ENCODE measurements at places on chromosomes 1 and 21. TPM values are rescaled to one million over a fixed set of nuclear protein-coding genes. Genes with fewer than 3 reads are reported as not detected.

- no peak for DNase-seq
Observed at GRCh38 chr21:43211760-43212115, 42.9 kb downstream of the CRYAA start.

DNA sequence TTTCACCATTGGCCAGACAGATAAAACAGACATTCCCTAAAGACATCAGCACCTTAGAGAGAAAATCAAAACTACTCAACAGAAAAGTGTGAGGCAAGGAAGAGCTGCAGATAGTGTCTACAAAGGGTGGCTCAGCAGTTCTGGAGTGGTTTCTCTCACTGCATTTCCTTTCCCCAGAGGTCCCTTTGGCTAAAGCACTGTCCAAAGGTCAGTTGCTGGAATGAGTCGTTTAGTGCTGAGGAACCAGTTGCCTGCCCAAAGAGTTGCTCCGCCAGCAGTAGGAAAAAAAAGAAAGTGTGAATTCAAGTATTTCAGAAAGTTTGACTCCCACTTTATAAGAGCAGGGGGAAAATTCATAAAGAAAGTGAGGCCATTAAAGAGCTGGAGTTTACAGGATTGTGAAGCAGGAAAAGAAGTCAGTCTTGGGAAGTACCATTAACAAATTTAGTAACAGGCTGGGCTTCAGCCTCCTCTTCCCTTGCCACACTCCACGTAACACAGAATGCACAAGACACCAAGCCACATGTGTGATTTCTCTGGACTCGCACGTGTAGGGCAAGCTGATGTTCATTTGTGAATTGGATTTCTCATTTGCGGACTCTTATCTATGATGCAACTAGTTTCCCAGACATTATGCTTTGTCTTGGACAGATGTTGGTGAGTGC, 122.2 kb downstream of the RUNX1 start:
- no peak for DNase-seq

- no peak for DNase-seq
Observed at GRCh38 chr1:153711026-153711425, 16.8 kb upstream of the INTS3 start.

GRCh38 chr1:26372039-26372438, 511 bp downstream of the ZNF683 start:
- DNase-seq: no peak

DNA sequence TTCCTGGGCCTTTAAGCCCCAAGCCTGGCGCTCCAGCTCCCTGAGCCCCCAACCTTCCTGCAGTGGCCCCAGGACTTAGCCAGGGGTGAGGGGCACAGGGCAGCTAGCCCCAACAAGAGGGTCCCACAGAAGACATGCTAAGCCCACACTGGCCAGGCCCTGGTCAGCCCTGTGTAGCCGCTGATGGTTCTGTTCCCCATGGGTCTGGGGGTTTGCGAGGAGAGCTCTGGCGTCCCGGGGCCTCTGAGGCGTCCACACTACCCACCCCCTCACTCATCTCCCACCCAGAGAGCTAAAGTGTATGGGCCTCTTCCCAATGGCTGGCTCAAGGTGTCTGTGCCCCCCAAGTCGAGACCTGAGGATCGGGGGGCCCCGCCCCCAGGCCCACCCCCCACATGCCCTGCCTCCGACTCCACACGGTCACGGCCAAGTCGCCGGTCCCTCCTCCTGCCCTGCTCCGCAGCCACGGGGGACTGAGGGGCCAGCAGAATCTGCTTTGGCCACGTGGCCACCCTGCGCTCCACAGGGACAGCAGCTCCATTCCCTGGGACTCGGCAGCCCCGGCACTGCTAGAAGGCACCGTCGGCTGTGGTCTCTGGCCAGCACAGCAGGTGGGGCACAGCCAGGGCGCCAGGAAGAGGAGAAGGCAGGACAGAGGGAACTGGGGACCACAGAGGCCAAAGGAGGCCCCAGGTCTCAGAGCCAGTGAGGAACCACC, 7.8 kb downstream of the TNFRSF18 start:
- no peak for DNase-seq

Gene SPTA1
- polyA plus RNA-seq: 0.41 TPM

Gene SLAMF1
- 115 TPM for polyA plus RNA-seq

Gene HFM1
- polyA plus RNA-seq: 1.1 TPM

Data from thymus (tissue), 14 donors.